ENCODE measurements at places on chromosomes 3 and 15.

DNA sequence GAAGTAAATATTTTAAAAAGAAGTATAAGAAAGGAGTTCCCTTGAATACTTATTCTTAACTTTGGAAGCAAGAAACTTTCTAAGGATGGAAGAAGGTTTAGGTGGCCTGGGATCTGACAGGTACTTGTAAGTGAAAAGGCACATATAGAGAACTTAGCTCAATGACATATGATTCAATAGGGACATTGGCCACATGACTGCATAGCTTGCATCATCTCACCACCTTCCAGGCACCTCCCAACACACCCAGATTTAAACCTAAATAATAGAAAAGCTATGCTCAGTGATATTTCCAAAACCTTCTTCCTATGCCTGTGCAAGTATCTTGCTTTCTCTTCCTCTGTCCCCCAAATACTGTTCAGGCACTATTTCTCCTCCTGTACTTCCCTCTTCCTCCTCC, 4.7 kb upstream of the P2RY1 start:
- DNase-seq = no peak

- no peak for DNase-seq
Observed at GRCh38 chr3:143118630-143119008, 952 bp upstream of the CHST2 start.

GRCh38 chr15:29008846-29009245, 123.1 kb downstream of the APBA2 start:
- DNase-seq = no peak

DNA sequence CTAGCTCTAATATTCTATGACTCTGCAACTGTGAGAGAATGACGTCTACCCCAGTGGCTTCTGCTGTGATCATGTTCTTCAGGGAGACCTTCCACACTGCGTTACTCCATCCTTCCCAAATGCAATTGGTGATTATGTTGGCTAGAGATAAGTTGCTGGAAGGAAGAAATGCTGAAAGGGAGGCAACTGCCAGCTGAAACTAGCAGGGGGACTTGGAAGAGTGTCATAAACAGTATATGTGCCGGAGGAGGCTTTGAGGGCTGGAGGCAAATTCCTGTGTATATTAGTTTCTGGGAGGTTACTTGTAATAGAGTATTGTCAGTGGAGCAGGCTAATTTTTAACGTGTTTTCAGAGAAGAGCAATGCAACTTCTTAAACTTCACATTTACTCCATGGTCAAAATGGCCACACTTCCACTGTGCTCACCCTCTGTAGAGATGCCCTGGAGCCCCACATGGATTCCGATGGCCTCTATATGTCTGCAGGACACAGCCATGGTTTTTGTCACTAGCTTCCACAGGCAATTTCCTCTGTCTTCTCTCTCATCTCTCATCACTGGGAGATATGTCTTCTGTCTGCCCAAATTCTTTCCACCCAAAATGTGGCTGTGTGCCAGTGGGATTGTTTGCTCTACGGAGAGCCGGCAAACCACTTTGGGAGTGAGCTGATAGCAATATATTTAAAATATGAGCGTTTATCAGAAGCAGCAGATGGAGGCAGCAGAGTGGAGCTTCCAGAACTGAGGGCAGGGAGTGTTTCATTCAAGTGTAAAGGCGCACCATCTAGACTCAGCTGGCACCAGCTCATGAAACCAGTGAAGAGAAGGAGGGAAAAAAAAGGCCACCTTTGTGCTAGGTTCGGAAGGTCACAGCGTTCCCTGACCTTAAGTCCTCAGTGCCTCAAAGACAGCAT, 13.3 kb upstream of the CD47 start:
- DNase-seq = peak; percentile 41

- DNase-seq = no peak
Observed at GRCh38 chr3:180252683-180253082, 215.9 kb upstream of the PEX5L start.

DNA sequence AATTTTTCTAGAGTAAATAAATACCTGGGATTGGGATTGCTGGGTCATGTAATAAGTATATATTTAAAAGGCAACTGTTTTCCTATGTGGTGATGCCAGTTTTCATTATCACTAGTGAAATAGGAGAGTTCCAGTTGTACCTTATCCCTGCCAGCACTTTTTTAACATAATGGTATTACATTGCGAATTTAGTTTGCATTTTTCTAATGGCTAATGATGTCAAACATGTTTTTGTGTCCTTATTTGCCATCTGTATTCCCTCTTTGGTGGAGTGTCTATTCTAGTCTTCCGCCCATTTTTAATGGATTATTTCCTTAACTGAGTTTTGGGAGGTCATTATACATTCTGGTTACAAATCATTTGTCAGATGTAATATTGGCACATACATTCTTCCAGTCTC, 88.3 kb downstream of the GHSR start:
- DNase-seq = no peak

DNA sequence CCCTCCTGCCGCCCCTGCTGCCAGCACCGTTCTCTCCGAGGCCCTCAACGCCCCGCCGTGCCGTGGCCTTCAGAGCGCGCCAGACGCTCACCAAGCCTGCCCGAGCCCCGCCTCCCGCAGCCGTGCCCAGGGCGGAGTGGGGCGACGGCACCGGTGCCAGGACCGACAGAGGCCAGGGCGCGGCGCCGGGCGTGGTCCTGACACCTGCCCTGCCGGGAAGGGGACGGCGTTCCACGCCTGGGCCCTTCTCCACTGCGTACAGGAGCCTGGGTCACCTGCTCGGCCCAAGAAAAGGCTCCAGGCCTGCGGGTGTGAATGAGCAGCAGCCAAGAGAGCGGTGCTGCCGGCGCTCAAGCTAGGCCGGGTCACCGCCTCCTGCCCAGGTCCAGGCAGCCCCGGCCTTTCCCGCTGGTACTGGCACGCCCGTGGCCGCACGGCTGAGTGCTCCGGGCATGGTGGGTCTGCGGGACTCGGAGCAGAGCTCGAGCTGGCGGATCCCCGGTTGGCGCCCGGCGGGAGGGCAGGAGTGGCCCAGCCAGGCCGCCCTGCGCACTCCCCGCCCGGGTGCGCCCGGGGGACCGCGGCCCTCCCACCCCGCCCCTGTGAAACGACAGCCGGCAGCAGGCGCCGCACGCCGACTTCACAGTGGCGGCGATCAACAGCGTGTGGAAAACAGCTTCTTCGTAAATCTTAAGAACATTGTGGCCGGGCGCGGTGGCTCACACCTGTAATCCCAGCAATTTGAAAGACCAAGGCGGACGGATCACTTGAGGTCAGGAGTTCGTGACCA, 4.2 kb downstream of the OCA2 start:
- peak; percentile 62 for DNase-seq

- no peak for DNase-seq
Observed at GRCh38 chr3:127254033-127254644, 33.7 kb downstream of the PRR20G start.

DNA sequence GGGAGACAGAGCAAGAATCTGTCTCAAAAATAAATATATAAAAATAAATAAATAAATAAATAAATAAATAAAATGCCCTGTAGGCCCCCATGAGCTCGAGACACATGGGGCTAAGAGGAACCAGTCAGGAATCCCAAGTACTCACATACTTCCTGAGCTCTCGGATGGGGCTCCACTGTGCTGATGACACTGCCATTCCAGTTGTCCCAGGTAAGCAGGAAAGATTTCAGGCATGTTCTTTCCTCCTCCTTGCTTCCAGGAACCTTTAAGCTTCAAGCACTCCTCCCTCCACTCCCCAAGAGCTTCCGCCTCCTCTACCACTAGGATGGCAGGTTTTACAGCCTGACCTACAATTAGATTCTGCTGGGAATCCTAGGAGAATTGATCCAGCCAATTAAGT, 113.4 kb downstream of the SLC49A4 start:
- no peak for DNase-seq

- no peak for DNase-seq
Observed at GRCh38 chr3:464255-464654, 267.7 kb downstream of the CHL1 start.

DNA sequence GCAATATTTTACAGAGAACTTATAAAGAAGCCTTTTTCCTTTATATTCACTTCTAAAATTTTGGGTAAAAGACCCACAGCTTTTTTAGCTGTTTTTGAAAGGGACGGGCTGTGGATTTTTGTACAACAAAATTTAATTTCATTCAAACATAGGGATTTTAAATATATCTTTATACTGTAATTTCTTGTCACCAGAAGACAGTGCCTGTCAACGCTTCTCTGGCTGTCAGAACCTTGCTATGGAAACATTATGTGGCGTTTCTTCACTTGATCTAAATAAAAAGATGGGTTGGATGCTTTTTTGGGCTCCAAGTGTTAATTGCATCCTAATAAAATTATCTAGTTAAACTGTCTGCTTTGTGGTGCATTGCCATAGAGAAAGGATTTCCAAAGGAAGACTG, 635.6 kb upstream of the ALCAM start:
- DNase-seq = no peak

GRCh38 chr15:31366169-31366734, 39.6 kb downstream of the KLF13 start:
- DNase-seq = peak; percentile 71

GRCh38 chr3:3101660-3102458, 8.3 kb downstream of the IL5RA start:
- DNase-seq = no peak

DNA sequence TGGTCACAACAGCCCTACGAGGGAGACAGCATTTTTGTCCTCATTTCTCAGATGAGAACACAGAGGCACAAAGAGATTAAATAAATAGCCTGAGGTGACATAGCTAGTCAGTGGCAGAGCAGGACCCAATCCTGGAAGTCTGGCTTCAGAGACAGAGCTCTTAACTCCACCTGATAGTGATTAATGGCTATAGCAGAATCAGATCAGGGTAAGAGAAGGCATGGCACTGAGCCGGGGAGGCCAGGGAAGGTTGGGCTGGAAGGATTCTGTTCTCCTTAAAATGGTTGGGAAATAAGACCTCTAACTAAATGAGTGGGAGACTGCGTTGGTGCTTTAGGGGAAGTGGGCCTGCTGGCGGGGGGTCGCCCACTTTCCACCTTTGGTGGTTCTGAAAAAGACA, 104.5 kb downstream of the VGLL4 start:
- DNase-seq = no peak

DNA sequence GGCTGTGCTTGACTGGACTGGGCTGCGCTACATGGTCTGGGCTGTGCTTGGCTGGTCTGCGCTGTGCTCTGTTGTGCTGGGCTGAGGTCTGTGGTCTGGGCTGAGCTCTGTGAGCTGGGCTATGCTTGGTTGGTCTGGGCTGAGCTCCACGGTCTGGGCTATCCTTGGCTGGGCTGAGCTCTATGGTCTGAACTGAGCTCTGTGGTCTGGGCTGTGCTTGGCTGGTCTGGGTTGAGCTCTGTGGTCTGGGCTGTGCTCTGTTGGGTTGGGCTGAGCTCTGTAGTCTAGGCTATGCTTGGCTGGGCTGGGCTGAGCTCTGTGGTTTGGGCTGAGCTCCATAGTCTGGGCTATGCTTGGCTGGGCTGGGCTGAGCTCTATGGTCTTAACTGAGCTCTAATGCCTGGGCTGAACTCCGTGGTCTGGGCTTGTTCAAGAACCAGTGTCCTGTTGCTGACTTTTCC, 92.0 kb downstream of the PLXNA1 start:
- peak; percentile 16 for DNase-seq

Measured in left ventricle myocardium superior (tissue), 1 donor.